ENCODE measurements at places on chromosomes 11 and 22.

- DNase-seq, result peak; percentile 40
Observed at GRCh38 chr22:21026783-21027692, 5.3 kb downstream of the SLC7A4 start.

- DNase-seq, result no peak
Observed at GRCh38 chr11:67503119-67504004, 1.8 kb downstream of the PITPNM1 start.

DNA sequence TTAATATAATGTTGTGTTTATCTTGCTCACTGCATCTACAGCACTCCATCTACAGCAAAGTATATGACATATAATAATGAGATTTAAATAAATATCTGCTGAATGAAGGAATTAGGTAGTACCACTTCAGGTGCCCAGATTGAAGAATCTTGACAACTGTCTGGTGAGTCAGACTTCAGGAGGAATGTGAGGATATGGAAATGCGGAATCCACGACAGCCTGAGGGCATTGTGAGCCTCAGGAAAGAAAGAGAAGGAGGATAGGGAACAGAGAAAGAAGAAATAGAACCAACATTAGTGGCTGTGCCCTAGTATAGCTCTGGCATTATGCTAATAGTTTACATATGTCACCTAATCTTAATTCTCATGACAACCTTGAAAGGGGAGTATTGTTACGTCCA is 304.4 kb downstream of the AASDHPPT start:
- DNase-seq, result no peak

GRCh38 chr22:49077036-49077393 is 750.7 kb downstream of the BRD1 start:
- no peak for DNase-seq

GRCh38 chr11:98536023-98536422 is 484.7 kb upstream of the CNTN5 start:
- no peak for DNase-seq

DNA sequence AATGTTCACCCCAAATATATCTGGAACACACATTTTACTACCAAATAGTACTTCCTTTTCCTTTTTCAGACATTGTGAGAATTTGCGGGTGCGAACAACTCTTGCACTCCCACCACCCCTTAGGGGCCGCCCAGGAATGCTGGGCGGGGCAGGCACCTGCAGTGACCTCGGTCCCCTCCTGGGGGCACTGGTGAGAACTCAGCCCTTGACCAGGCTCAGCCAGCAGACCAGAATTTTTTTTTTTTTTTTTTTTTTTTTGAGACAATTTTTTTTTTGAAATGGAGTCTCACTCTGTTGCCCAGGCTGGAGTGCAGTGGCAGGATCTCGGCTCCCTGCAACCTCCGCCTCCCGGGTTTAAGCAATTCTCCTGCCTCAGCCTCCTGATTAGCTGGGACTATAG is 75.8 kb downstream of the ARHGAP8 start:
- DNase-seq, result no peak

DNA sequence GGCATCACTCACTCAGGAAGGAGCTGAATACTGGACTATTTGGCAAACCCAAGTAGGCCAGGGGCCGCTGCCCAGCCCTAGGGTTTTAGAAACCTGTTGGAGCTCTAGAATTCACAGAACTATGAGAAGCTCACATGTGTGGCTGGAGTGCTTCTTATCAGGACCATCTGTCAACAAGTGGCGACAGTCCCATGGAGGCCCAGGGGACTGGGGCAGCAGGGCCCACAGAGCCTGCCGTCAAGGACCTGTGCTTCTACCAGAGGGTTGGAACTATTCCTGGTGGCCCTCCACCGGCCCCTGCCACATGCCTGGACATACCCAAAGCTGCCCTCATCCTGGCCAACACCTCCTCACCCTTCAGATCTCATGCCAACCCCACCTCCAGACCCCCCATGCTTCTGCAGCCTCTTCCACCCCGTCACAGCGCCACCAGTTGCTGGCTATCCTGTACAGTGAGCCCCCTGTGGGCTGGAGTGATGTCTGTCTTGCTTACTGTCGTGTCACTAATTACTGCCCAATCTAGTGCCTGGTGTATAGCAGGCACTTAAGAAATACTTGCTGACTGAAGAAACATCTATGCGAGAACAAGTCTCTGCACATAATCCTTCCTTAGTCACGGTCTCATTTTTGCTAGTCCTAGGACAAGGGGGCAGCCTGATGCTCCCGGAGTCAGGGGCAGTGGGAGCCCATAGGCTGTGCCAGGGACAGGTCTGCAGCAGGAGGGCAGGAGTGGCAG is 27.2 kb upstream of the RASL10A start:
- DNase-seq, result no peak

GRCh38 chr11:62880231-62880802 is 379 bp upstream of the SLC3A2 start:
- peak; percentile 70 for DNase-seq

- DNase-seq, result no peak
Observed at GRCh38 chr22:20430720-20431510, 6.7 kb downstream of the SCARF2 start.

GRCh38 chr11:80773919-80774318 is 1333.1 kb upstream of the TENM4 start:
- DNase-seq, result no peak

- no peak for DNase-seq
Observed at GRCh38 chr22:19571995-19572394, 47.8 kb upstream of the CLDN5 start.

GRCh38 chr11:125190566-125190965 is 26.0 kb downstream of the PKNOX2 start:
- no peak for DNase-seq

DNA sequence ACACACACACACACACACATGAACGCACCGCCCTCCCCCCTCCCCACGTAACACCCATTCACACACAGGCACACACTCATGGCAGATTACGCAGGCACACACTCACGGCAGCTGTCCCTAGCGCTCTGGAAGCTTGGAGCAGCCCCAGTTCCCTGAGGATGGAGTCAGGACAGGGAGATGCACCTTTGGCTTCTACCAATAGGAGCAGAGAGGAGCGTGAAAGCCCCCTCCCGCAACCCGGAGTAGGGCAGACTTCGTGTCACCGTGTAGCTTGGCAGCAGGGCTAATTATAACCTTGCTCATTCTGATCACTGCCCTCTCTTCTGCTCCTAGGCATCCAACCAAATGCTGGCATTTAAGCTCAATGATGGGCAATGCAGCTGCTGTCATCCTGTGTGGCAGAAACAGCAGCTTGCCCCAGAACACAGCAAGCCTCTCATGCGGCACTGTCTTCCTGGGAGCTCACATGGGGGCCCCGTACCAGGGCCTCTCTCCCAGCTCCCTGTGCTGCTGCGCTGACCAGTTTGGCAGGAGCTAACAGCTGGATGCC is 31.9 kb downstream of the ANKK1 start:
- DNase-seq, result no peak

- no peak for DNase-seq
Observed at GRCh38 chr11:118703563-118704106, 24.2 kb upstream of the TREH start.

- DNase-seq, result no peak
Observed at GRCh38 chr11:2684581-2684980, 15.2 kb downstream of the KCNQ1OT1 start.

DNA sequence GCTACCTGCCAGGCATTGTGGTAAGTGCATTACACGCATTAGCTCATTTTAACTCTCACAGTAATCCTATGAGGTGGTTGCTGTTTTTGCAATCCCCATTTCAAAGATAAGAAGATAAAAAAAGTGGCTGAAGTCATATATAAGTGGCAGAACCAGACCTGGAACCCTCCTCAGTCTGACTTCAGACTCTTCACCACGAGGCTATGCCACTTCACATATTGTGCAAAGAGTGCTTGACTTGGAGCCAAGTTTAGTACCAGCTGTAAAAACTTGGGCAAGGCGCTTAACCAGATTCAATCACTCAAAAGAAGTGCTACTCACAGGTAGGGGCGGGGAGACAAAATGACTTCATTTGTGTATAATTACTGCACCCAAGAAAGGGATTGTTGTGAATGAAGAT is 15.3 kb downstream of the BPIFC start:
- DNase-seq, result no peak

DNA sequence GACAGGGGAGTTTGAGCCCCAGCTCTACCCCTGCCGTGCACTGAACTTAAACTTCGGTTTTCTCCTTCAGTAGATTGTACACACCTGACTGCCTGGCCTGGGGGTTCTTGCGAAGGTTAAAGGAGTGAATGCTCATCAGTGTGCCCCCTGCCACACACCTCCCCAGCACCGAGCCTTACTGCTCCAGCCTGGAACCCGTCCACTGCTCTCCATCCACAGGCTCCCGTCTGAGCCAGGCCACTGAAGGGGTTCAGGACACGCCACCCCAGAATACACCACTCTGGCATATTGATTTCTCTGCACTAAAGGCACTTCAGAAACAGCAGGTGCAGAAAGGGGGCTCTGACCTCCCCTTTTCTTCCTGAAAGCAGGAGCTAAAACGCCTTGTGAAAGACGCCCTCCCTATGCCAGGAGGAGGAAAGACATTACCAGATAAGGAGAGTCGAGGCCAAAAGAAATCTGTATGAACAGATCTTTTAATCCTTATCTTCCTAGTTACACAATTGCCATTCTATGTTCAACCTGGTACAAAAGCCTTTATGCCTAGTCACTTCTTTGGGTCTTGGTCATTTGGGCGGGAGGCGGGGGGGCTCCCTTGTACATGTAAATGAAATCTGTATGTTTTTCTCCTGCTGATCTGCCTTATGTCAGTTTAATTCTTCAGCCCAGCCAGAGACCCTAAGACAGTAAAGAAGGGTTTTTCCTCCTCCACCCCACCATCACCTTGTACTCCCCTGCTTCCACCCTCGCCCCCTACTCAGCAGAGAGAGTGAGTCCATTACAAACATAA is 1.9 kb upstream of the SSTR3 start:
- DNase-seq, result no peak

DNA sequence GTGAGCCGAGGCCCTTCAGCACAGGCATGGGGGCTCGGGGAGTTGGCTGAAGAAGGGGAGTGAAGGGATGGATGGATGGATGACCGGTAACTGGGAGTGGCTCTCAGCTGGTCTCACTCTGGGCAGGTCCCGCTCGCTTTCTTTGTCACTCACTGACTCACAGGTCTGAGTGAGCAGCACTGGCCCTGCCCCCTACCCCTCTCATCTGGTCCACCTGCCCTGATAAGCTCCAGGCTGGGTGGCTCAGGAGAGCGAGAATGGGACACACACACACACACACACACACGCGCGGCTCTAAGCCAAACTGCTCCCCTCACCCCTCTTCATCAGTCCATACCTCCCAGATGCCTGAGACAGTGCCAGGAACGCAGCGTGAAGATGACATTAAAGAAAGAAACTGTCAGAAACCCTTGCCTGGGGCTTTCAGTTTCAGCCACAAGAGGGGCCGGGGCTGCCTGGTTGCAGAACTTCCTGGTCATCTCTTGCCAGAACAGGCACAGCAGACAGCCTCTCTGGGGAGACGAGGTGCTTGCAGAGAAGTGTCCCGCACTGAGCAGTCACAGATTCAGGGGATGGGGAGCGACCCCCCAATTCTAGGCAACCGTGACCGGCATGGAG is 16.5 kb upstream of the SHISAL1 start:
- no peak for DNase-seq

GRCh38 chr22:39547587-39547947 is 15.0 kb upstream of the RPS19BP1 start:
- no peak for DNase-seq

DNA sequence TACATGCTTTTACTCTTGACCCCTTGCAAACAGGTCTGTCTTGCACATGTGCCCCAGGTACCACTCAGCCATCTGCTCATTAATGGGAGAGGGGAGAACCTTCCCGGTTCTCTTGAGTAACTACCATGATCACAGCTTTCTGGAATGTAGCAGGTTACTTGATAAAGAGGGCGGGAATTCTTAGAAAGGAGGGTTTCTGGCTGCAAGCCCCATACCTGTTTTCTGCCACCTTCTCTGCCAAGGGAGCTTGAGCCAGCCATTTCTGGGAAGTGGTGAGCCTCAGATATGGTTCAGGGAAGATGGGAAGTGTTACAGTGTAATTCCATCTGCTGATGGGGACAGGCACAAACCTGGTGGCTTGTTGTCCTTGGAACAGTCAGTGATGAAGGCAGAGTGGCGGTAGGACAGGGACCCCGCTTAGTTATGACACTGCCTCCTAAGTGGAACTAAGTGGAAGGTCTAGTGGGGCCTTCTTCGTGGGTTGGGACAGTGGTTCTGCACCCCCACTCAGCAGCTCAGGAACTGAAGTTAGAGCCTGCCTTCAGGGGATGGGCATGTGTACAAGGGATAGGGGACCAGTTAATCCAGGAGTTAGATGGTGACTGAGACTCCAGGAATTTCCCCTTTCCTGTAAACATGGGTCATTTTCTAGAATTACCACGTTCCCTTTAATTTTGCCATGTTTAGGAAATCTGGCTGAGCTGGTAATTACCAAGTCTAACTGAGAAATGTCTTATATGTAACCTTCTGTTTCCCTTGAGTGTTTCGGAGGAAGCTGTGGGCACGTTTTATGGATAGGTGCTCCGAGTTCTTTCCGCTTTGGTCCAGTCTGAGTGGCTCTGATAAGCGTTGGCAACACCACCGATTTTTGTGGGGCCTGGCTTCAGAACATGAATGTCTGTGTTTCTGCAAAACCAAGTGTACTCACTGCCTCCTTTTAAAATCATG is 35.3 kb downstream of the BCR start:
- DNase-seq, result no peak

DNA sequence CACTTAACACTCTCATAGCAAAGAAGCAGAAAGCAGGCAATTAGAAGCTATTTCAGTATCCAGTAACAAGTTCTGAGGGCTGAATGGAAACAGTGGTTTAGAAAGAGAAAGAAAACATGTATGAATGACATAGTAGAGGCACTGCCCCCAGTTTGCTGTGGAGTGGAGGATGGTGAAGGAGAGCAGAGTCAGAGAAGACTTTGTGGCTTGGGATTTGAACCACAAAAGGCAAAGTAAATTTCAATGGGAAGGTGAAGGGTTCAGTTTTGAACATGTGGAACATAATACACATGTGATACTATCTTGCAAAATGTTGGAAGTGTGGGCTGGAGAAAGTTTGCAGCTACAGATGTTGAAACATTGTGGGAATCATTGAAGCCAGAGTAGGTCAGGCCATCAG is 81.4 kb downstream of the SNX19 start:
- DNase-seq, result no peak

- DNase-seq, result no peak
Observed at GRCh38 chr11:74100735-74101134, 70.1 kb downstream of the C2CD3 start.

DNA sequence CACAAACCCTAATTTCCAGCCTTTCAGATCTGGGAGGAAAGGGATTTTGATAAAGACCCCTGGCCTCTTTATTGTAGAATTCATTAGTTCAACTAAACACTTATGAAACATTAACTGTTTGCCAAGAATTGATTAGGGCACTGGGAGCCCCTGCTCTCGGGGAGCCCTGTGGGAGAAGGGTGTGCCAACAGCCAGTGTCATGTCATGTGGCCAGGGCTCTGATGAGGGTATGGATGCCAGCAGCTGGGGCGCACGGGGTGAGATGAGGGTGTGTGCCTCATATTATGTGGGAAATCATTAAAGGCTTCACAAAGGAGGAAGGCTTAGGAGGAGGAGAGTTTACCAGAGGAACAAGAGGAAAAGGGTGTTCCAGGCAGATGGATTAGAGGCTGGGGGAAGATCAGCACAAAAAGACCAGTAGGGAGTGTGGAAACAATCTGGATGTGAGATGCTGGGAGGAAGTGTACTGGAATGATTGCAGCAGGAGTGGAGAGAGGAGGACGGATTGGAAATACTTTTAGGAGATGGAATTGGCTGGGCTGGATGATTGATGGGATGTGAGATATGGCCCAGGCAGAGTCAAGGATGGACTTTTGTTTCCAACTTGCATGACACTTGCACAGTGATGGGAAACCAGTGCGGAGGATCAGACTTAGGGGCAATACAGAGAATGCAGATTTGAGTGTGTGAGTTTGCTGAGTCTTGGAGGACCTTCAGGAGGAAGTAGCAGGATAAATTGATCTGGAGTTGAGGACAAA is 137.8 kb downstream of the CSNK2A3 start:
- no peak for DNase-seq

All from GM04504 (cell line).